ENCODE measurements at places on chromosomes 4 and X.

GRCh38 chr4:155423671-155424070 lies 46.9 kb upstream of the MAP9 start:
- no peak for DNase-seq

DNA sequence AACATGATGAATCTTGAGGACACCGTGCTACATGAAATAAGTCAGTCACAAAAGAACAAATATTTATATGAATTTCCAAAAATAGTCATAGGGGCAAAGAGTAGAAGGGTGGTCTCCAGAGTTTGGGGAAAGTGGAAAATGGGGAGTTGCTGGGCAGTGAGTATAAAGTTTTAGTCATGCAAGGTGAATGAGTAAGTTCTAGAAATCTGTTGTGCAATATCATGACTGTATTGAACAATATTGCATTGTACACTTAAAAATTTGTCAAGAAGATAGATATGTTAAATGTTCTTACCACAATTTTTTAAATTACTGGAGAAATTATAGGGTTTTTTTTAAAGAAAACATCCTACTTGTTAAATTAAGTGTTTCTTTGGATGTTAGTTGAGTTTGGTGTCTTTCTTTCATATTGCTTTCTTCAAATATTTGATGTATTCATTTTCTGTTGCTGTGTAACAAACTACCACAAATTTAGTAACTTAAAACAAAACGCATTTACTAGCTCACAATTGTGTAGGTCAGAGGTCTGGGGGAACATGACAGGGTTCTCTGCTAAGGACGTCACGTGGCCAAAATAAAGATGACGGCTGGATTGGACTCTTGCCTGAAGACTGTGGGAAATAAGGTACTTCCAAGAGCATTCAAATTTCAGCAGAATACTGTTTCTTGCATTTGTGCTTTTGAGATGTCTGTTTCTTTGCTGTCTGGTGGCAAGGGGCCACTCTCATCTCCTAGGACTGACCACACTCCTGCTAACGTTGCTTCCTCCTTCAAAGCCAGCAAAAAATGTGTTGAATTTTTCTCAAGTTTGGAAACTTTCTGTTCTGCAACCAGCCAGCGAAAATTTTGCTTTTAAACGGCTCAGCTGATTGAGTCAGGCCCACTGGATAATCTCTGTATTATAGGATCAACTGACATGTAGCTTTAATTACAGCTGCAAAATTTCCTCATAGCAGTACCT lies 76.7 kb downstream of the CPEB2 start:
- DNase-seq = no peak

DNA sequence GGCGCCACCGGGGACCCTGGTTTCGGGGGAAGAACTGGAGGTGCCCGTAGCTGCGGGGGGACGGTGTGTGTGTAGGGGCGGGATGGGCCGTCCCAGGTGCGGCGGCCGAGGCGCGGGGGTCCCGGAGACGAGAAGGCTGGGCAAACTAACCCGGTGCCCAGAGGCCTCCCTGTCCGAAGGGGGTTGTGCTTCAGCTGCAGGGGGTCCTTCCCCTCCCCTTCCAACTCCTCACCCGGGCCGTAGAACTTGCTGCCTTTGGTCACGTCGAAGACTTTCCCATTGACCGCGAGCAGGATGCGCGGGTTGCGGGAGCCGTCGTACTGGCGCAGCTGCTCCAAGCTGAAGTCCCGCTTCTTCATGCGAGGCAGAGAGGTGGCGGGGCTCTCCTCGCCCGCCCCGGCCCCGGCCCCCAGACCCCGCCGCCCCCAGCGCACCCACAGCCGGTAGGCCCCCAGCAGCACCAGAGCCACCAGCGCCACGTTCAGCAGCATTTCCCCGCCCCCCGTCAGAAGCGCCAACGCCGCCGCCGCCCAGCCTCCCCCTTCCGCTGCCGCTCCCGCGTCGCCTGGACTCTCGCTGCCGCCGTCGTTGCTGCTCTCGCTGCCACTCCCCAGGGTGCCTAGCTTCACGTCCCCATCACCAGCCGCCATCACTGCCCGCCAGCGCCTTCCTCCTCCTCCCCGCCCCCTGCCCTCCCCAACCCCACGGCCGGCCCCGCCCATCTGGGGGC lies at the start of gene PGRMC2:
Gene PGRMC2, minus strand, starts transcription at position 673 of the 730 bp plus-strand sequence. Its CDS starts 23 bp downstream, at position 650.
- DNase-seq = no peak

DNA sequence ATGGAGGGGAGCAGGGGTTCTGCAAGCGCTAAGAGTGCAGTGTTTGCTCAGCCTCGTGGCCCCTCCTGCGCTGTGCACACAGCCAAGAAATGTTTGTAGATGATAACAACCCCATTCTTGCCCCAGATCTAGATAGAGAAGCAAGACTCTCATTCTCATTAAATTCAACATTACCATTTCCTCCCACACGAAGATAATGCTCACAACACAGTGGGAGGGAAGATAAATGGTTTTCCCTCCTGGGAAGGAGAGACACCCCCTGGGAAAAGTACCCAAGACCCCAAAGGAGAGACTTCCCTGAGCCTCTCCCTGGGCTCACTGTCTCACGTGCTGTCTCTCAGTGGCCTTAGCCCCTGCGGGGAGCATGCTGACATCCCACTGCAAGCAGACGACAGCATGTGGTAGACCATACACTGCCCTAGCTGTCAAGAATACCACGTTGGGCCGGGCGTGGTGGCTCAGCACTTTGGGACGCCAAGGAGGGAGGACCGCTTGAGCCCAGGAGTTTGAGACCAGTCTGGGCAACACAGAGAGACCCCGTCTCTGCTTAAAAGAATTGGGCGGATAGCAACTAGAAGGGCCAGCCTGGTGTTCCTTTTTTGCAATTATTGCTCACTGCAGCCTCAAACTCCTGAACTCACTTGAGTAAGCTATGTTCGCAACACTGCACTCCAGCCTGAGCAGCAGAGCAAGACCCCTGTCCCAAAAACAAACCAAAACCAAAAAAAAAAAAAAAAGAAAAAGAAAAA lies 34.9 kb upstream of the IQSEC2 start:
- no peak for DNase-seq

GRCh38 chrX:13597874-13598273 lies 28.5 kb downstream of the EGFL6 start:
- no peak for DNase-seq

GRCh38 chrX:93673056-93673868 lies at the start of gene NAP1L3:
TSS of gene NAP1L3 (minus strand) at chrX:93673578. CDS start at chrX:93673304, 274 bp downstream.
- peak; percentile 82 for DNase-seq

GRCh38 chrX:46254641-46255040 lies 290.6 kb downstream of the ZNF674 start:
- DNase-seq = no peak

DNA sequence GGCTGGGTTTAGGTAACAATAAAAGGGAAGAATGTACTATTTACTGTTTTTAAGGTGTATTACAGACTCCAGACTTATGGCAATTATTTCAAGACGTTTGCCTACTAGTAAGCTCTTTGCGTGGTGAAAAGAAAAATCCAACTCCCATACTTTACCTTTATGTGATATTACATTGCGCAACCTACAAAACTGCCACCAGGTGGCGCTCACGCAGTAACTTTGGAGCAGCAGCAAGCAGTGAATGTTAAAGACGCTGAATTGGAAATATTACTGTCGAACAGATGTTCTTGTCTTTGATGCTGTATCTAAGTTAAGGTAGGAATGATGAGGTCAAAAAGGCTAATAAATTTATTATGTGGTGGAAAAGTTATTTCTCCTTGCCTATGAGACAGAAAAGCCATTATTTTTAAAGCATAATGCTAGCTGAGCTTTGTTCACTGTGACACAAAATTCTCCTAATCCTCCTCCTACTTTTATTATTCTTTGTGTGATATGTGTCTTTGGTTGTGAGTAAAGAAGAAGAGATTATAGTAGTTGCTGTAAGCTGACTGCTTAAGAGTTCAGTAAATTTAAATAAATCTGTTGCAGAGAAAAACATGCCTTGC lies 1099.8 kb upstream of the TENM3 start:
- peak; percentile 71 for DNase-seq

DNA sequence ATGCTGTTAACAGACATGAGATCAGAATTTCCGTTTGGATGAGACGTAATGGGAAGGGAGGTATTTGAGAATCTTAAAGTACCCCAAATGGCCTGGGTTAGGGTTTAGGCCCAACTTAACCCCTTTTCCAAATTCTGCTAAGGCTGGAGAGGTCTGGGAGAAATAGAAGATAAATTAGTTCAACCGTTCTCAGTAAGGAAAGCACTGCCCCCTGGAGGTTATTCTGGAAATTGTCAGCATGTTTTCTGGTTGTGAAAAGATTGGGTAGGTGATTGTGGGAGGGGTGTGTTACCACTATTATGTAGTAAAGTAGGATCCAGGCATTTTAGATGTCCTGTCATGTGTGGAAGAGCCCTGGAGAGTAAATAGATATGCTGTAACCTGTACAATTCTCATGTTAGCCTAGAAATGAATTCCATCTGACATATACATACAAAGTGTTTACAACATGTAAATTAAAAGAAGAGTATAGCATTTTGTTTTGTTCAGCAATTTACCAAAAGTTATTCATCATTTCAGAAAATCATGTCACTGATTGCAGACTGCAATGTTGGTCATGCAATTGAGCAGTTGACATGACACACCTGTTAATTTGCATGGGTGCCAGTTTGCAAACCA lies 26.8 kb upstream of the GRXCR1 start:
- DNase-seq = peak; percentile 63

GRCh38 chrX:150547375-150548115 lies 20.9 kb upstream of the MTM1 start:
- no peak for DNase-seq

DNA sequence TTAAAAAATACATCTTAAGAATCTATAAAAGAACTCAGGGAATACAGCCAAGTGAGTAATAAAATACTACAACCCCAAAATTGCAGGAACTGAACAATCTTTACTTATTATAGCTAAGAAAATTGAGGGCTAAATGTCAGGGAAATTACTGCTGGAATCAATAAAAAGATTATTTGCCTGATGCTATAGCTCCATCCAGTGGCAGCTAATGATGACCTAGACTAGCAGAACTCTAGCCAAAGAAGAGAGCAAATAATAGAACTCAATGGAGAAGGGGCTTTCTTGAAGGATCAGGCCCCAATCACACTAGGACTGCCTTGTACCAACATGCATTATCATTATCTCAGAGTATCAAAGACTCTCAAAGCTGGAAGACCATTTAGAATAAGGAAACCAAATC lies 85.0 kb upstream of the FAM241A start:
- DNase-seq = peak; percentile 13

- DNase-seq = no peak
Observed at GRCh38 chrX:139222511-139223200, 307.9 kb upstream of the F9 start.

- no peak for DNase-seq
Observed at GRCh38 chr4:93174598-93174997, 654.0 kb upstream of the ATOH1 start.
